ENCODE measurements at places on chromosomes 6 and 20.
A peak's percentile ranks its signal among the peaks of the same experiment; 100 is the strongest.

GRCh38 chr6:112665815-112666214, 318.7 kb downstream of the RFPL4B start:
- DNase-seq: no peak

GRCh38 chr6:111219785-111220184, 132.5 kb downstream of the SLC16A10 start:
- no peak for DNase-seq

GRCh38 chr20:17345321-17345720, 118.5 kb downstream of the PCSK2 start:
- DNase-seq: peak; percentile 40

DNA sequence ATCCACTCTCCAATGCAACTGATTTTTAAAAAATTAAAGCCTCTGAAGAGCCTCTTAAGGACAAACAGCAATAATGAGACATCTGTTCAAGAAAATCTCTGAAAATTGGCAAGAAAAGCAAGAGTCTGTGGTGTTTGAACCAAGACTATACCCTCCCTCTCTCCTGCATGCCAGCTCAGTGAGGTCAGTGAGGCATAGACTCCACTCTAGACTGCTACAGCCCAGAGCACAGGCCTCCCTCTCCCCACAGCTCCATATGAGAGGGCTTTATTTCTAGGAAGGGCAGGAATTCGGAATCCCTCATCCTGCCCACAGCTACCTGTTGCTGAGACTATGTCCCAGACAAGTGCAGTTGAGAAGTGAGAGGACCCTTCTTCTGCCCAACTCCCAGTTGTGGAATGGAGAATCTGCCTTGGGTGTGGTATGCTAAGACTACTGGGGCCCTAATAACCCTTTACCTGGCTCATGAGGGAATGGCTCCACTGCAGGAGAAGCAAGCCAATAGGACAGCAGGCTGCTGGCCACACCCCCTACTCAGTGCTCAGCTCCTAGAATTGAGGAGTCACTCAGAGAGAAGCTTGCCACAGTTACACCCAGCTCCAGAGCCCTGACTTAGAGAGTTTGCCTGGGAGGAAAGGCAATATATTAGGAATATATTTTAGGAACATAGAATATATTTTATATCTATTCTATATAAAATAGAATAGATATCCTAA, 22.7 kb upstream of the HLA-DQA1 start:
- no peak for DNase-seq

GRCh38 chr6:155883741-155884140, 428.1 kb upstream of the NOX3 start:
- no peak for DNase-seq

DNA sequence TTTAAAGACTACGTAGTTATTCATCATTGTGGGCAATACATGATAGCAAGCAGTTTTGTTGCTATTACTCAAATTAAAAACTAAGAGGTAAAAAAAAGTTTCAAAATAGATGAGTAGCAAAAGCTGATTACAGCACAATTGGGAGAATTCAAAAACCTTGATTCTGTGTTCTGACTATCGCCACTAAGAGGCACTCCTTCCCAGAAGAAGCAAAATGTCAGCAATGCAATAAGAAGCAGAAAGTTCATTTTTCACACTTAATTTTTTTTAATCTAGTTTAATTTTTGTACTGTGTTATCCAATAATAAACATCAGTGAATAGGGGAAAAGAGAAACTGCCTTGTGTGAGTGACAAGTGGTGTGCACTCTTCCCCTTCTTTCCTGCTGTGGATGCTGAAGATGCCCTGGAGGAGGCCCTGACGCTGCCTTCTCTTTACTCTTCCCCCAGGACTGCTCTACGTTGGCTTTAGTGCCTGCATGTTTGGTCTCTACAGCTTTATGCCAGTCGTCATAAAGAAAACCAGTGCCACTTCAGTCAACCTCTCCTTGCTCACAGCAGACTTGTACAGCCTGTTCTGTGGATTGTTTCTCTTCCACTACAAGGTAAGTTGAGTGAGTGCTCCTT, 263.2 kb upstream of the PLN start:
- peak; percentile 44 for DNase-seq

DNA sequence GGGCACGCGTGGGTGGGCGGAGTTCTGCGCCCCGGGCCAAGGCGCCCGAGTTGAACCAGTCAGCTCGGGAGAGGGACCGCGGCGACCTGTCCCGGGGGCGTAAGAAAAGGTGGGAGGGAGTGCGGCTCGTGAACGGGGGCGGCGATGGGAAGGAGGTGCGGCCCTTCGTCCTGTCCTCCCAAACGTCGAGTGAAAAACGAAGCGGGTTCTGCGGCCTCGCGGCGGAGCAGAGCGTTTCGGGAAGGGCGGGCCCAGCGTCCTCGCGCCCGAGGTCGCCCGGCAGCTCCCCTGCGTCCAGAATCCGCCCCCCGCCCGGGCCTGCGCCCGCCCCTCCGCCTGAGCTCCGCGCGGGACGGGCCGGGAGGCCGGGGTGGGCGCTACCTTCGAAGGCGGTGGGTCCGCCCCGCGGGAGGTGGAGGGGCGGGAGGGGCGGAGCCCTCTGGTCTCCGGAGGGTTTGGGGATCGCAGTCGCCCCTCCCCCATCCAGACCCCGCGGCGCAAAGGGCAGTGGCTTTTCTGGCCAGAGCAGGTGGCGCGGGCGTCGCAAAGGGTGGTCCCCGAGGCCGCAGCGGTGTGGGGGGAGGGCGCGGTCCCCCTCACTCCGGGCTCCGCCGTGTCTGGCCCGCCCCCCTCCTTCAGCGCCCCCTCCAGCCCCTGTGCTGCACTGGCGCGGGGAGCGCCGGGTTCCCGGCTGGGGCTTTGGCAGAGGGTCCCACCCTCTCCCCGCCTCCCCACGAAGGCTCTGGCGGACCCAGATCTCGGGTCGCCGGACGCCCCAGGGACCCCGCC, 838 bp downstream of the STMN3 start:
- peak; percentile 64 for DNase-seq

- no peak for DNase-seq
Measured at GRCh38 chr20:37727957-37728634, 34.3 kb downstream of the CTNNBL1 start.

DNA sequence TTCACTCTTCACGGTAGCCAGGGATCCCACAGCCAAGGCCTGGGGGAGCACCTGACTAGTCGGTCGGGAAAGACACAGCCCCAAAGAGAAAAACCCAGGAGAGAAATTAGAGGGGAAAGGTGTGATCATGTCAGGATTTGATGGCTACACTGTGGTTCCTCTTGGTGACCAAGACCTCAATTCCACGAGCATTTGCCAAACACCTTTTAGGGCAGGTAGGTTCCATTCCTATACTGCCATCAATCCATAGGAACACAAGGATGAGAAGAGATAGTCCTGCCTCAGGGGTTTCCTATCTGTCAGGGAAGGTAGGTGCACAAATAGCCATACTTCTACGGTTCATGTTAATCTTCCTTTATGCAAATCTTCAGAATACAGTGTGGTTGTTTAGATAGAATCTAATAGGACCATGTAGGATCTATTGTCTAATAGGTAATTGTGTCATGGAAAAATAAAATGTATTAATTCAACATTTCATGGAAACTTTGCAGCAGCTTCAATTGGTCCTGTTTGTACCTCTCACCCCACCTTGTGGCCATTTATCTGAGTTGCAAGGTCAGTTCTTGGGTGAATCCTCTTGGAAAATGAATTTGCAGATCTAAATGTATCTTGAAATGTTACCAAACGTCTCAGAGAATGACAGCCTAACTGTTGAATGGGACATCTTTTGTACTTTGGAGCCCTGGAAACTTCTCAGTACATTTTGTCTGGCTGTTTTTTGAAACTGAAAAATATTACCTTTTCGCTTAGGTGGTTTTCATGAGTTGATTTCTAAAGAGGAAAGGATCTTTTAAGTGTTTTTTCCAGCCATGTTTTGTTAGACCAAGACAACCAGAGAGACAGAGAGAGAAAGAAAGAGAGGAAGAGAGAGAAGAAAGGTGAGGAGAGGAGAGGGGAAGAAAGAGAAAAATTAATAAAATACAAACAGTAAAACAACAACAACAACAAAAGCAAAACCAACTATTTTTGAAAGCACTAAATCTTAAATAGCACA, 33.7 kb upstream of the IYD start:
- DNase-seq: peak; percentile 69

DNA sequence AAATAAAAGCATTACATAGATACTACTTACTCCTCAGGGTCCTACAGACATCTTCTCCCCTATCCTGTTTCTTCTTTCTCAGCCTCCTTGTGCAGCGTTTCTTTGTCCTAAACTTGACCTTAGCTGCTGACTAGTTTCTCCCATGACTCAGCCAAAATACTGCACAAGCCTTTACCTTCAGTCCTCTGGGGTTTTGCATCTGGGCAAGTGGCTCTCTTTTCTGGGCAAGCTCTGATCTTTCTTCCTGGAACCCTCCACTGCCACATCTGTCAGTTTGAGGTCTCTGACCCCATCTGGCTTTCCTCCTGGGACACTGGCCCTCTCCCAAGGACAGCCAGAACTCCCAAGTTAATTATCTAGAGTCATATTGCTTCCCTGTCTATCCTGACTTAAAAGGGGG, 838.4 kb downstream of the DHX35 start:
- DNase-seq: no peak

DNA sequence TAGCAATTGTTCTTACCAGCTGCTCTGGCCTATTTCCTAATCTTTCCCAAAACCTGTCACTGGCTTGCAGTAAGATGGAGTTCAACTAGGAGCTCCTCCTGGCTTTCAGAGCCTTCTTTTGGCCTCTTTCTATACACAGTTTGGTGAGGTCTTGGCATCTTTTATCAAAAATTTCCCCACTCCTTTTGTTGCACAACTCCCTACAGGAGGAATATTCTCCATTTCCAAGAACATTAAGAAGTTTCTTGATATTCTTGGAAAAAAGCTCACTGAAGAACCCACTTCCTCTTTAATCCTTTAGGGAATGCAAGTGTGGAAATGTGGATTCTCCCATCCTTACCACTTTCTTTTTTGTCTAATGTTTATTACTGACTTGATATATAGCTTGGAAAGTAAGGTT, 171.3 kb upstream of the KCNK16 start:
- no peak for DNase-seq

GRCh38 chr6:72365773-72366172, 256.1 kb upstream of the KCNQ5 start:
- DNase-seq: no peak

DNA sequence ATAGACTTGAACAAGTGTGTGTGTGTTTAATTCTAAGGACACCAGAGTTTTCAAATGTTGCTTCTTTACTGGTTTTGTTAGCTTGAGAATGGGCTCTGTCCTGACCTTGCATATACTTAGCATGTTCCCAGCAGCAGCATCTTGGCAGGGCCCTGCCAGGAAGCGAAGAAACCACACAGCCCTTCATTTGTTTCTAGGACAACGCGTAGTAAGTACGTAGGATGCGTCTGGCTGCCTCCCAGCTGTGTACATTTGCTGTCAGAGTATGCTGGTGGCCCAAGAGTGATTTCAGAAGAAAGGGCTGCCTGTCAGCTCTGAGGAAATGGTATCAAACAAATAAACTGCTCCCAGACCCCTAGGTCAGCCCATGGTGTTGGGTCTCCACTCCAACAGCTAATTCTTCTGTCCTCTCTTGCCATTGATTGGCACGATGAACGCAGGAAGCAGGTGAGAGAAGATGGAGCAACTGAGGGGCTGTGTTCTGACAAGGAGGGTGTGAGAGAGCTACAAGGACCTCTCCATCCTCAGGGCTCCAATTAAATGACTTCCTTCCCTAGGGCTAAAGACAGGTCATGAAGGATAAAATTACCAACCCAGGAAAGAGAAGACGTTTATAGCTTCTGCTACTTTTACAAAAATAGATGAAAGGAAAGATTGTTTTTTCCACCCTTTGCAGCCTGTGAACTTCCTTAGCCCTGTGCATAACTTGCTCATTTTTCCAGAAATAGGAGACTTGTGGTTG, 55.9 kb upstream of the HDDC2 start:
- DNase-seq: peak; percentile 75

- DNase-seq: no peak
Measured at GRCh38 chr6:140281236-140281635, 906.8 kb upstream of the CITED2 start.

- peak; percentile 54 for DNase-seq
Measured at GRCh38 chr6:45422503-45423110, 44.9 kb upstream of the SUPT3H start.

GRCh38 chr6:108838101-108838717, 10.0 kb upstream of the ARMC2 start:
- peak; percentile 58 for DNase-seq

GRCh38 chr6:34347303-34347702, 45.2 kb downstream of the NUDT3 start:
- DNase-seq: no peak

DNA sequence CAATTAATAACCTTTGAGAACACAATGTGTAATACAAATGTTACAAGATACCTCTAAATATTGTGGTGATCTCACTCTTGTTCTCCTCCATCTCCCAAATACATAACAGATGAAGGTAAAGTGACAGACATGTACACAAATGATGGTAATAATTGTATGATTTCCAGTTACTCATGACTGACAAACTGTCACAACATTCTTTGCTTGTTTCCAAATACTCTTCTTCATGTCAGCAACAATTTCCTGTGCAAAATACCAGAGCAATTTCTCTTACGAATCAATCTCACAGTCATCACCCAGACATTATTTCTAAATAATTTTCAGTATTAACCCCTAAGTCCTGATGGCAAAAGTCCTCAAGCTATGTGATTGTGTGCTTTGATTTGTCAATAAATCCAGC, 92.9 kb downstream of the RPS12 start:
- no peak for DNase-seq

DNA sequence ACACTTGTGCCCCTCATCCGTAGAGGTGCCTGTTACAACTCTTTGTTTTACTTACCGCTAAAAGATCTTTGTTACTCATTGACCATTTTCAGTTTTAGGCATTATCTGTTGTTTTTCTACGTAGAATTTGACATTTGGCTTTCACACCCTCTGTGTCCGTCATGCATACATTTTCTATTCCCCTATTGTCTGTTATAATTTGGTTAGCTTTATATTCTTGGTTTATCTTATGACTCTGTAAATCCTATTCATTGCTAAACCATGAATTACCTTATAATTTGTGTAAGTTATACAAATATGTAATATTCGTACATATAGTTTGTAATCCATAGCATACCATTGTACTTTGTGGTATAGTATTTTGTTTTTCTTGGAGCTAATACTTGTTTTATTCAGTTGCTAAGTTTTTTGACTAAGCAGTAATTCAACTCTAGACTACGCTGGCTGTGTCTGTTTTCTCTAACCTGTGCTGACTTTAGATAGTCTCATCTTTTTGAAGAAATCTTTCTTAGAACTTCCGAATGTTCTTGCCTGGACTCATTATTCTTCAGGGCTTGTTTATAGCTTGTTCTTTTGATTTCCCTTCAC, 21.8 kb downstream of the CDC5L start:
- no peak for DNase-seq

DNA sequence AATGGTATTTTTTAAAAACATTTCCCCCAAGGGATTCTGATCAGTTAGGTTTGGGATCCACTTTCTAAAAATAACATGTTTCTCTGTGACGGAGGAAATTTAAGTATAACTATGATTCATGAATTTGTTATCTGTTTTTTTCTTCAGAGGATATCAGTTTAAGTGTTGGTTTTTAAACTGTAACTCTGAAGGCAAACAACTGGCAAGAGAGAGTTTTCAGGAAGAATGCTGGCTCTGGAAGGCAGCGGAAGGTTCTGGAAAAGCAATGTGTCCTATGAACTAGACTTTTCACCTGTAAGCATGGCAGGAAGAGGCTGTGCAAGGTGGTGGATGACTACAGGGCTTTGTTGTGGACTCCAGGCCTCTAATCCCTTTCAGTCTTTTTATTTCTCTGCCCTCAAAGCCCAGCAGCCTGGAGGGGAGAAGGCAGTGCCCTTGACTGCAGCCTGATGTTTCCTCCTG, 153.1 kb downstream of the GMPR start:
- no peak for DNase-seq

- DNase-seq: no peak
Measured at GRCh38 chr20:51497542-51498467, 44.7 kb downstream of the NFATC2 start.

GRCh38 chr6:144194293-144194810, 44.0 kb downstream of the STX11 start:
- DNase-seq: no peak
